ENCODE measurements at places on chromosomes 12 and 14.

- no peak for DNase-seq
Observed at GRCh38 chr14:55588259-55588699, 8.3 kb downstream of the KTN1 start.

- DNase-seq = no peak
Observed at GRCh38 chr12:93758801-93759373, 81.7 kb downstream of the CRADD start.

- no peak for DNase-seq
Observed at GRCh38 chr14:38089123-38089522, 118.6 kb upstream of the SSTR1 start.

- DNase-seq = peak; percentile 28
Observed at GRCh38 chr14:34300882-34301734, 160.9 kb downstream of the SPTSSA start.

DNA sequence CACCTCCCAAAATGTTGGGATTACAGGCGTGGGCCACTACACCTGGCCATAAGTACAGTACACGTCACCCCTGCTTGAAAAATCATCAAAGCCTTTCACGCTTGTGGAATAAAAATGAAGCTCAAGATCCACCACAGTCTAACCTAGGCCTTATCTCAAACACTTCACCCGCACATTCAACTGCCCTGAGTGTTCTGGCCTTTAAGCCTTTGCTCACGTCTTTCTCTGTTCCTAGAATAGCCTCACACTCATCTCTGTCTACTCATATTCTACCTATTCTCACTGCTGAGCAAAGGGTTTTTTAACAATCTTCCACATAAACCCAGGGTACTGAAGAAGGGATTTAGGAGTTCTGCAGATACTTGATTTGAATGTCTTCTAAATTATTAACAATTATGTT is 9.9 kb downstream of the CALCOCO1 start:
- no peak for DNase-seq

DNA sequence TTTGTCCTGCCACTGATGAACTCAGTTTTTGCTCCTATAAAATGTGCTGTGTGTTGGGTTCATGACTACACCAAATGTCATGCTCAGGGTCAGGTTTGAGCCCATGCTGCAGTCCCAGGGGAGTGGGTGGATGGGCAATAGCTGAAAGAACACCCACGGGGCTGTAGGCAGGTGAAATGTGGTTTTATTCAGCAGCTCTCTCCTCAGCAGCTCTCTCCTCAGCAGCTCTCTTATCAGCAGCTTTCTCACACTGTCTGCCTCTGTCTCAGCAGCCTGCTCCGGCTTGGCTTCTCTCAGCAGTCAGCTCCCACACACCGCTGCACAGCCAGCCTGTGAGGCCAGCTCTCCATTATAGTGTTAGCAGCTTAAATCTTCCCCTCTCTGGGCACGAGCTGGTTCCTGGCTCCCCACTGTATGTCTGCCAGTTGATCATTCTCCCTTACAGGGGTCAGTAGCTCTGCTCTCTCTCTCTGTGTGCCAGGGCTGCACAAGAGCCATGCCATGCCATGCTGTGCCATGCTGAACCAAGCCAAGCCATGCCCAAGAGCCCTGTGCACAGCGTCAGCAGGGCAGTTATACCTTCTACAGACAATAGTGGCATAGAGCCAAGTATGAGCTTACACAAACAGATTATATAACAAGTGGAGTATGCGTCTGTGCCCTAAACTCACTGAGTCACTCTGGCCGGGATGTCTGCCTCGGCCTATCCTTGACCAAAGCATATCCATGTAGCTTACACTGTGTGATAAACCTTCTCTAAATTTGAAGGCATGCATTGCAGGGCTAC is 303.3 kb upstream of the TMPO start:
- no peak for DNase-seq

- no peak for DNase-seq
Observed at GRCh38 chr12:7719946-7720730, 8.9 kb downstream of the DPPA3 start.

- no peak for DNase-seq
Observed at GRCh38 chr12:48199774-48200221, 3.3 kb downstream of the OR10AD1 start.

DNA sequence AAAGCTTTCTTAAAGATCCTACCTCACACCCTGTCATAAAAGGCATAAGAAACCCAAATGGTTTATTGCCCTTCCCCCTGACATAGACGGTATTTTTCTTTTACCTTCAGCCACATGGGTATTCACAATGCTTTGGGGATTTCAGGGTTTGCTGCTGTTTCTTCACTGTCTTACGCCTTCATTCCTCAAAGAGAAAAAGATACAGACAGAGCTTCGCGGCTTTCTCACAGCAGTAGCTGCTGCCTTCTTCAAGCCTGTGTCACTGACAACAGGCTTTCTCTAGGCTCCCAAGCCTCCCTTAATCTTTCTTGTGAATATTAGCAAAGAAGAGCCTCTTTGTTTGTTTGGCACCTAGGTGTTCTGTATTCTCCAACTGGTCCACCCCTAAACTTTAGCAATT is 197.4 kb upstream of the ARID2 start:
- no peak for DNase-seq

- DNase-seq = no peak
Observed at GRCh38 chr12:52984136-52984535, 22.1 kb upstream of the EIF4B start.

GRCh38 chr14:91332986-91333649 is 84.5 kb downstream of the CCDC88C start:
- DNase-seq = no peak

Data from GM04504 (cell line).